ENCODE measurements at places on chromosomes 12 and 14.

- no peak for DNase-seq
Measured at GRCh38 chr14:101334656-101335055, 226.6 kb upstream of the DIO3 start.

DNA sequence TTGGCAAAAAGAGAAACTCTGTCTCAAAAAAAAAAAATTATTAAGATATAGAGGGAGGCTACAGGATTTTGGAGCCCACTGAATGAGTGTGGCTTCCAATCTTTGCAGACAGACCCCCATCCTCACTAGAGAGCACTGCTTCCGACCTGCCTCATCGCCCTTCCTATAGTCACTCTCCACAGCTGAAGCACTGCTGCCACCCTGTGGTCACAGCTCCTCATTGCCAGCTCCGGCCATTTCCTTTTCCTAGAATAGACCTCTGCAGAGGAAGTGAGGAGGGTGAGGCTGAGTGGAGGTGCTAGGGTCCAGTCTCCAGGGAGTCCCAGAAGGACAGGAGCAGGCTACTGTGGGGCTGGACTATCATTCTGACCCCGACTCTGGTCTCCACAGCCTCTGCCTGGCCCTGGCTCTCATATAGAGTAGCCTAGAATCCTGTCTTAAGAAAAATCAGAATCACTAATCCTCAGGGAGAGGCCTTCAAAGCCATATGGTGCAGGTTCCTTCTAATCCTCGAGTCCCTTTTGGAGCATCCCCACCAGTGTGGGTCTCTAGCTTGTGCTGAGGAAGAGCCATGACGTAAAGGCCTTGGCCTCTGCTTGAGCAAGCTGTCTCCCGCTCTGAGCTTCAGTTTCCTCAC, 1.4 kb upstream of the NPFF start:
- DNase-seq = peak; percentile 84

DNA sequence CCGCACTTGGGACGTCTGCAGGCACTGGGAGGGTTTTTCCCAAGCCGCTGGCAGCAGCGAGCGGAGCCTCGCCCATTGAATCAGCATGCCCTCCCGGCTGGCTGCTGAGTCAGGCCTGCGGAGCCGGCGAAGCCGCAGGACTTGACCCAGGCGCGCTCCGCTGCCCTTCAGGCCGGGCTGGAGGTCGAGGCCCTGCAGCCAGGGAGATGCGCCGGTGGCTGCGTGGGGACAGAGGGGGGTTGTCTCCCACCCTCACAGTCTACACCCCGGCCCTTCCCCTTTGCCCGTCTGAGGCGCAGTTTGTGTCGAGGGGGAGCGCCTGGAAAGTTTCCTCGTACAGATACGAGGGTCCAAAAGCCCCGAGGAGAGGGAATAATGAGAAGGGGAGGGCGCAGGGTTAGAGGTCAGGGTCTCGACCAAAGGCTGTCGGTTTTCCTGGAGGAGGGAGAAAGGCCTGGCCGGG, 759 bp upstream of the KLC1 start:
- DNase-seq = peak; percentile 75

DNA sequence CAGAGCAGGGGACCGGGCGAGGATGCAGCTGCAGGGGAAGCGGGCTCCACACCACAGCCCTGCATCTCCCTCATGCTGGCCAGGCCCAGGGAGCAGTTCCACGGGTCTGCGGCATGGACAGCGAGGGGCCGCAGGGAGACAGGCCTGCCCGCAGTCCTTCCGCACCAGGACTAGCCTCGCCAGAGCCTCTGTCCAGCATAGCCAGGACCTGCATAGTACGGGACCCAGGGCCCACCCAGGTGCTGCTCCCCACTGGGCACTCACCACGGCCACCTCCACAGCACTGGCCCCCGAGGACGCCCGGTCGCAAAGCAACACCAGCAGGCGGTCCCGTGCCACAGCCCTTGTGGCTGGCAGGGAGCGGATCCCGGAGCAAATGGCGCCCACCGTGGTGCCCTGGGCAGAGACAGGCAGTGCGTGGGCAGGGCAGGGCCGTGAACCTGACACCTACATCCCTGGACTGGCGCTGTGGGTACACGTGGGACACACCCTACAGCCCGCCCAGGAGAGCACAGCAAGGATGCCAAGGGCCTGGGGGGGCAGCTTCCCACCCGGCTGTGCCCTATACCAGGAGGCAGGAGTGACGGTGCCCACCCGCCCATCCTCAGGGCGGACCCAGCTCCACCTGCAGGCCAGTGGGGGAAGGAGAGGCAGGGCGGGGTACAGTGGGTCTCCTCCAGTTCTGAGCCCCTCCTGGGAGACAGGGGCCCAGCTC, 23.8 kb downstream of the JAG2 start:
- no peak for DNase-seq

DNA sequence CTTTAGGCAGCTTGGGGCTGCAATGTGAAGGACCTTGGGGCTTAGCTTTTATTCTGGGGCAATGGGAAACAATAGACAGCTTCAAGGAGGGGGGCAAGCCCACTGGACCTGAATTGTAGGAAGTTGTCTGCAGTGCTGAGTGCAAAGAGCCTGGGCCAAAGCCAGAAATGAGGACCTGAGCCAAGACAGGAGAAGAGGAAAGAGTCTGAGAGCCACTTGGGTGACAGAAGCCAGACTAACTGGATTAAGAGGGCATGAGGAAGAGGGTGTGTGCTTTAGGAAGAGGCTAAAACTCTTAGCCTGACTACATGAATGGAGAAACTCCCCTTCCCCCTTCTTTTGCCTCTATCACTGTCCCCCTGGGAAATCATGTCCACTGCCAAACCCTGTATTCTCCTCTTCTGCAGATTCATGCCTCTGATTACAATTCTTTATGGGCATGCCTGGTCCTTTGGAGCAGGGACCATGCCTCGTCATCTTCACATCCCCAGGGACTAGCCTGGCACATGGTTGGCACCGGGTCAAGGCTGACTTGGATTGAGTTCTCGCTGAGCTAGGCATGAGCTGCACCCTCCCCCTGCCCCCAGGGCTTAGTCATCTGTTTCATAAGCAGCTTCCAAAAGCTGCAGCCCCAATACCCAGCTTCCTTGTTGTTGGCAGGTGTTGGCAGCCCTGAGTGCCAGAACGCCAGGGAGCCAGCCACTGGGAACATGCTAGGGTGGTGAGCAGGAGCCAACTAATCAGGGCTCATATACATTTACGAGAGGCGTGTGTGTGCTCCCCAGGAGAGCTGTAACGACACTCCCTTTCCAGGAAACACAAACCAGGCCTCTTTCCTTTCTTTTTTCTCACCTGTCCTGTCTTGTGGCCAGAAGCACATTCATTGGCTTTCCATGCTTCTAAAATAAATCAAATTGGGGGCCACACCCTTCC, 27.7 kb upstream of the JDP2 start:
- peak; percentile 62 for DNase-seq

DNA sequence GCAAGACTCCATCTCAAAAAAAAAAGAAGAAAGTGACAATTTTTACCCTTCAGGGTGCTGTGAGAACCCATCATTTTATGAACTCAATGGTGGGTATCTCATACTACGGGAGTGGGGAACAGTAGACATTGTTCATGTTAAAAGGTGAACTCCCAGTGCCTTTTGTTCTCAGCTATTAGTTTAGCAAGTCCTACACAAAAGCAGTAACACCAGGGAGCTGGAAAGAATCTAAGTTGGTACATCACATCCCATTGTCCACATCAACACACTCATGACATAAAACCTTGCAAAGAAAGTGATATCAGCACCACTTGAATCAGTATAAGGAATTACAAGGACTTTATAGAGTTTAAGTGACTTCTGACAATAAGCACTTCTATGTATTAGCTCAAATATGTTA, 47.4 kb upstream of the ABCC9 start:
- DNase-seq = no peak

DNA sequence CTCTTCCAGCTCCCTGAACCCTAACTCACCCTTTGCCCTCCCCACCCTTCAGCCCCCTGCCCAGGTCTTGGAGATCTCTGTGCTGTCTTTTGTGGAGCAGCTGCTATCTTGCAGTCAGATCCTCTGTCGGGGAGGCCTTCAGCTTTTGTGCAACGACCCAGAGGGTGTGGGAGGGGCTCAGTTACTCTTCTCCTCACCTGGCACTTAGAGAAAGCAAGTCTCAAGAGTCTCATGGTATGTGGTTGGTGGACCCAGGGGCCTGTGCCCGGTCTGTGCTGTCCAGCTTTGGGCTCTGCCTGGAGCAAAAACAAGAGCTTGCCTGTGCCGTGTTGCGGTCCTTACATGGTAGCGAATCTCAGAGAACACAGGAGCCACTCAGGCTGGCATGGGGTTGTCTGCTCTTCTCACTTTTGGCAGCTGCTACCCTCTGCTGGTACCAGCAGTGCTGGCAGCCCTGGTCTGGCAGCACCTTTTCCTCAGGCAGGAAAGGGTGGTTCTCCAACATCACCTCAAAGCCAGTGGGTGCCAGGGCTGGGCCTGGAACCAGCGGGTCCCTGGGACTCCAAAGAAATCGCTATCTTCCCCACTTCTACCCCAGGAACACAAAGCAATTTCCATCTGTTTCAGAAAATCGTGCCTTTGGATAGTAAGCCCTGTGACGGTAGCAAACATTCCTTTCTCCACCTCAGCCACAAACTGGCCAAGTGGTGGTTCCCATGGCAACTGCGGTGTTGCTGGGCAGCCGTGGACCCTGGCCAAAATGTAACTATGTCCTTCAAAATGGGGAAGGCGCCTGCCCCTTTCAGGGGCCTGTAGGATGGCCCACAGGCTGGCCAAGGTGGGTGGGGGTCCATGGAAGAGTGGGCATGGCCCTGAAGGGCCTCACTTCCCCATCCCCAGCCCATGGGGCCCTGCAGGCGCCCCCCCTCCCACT, 90.0 kb downstream of the RIN3 start:
- peak; percentile 93 for DNase-seq

- DNase-seq = no peak
Measured at GRCh38 chr14:102184316-102185035, 44.8 kb downstream of the WDR20 start.

DNA sequence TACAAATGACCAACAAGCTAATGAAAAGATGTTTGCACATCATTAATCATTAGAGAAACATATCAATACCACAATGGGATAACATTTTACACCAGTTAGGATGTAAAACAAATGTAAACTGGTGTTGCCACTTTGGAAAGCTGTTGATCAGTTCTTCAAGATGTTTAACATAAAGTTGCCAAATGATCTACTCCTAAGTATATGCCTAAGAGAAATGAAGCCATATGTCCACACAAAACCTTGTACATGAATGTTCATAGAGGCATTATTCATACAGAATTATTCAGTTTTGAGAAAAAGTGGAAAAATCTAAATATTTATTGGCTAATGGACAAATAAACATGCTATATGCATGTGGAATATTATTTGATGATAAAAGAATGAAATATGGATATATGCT, 136.9 kb upstream of the KITLG start:
- no peak for DNase-seq

GRCh38 chr12:93154753-93155480, 222.8 kb upstream of the NUDT4 start:
- DNase-seq = peak; percentile 56

DNA sequence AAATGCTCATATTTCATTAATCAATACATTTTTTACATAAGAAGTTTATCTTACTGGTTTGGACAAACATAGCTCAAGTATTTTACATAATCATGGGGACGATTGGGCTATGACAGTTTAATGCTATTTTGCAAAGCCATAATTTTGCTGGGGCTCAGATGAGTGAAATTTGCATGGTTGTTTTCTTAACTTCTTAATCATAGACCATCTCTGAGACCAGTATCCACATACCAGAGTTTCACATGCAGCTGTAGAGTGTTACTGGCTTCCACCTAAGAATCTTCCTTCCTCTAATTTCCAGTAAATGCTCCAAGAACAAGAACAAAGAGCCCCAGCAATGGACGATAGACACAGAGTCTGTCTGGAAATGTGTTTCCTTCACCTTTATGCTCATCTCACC, 303.0 kb upstream of the TMEM132C start:
- DNase-seq = no peak

DNA sequence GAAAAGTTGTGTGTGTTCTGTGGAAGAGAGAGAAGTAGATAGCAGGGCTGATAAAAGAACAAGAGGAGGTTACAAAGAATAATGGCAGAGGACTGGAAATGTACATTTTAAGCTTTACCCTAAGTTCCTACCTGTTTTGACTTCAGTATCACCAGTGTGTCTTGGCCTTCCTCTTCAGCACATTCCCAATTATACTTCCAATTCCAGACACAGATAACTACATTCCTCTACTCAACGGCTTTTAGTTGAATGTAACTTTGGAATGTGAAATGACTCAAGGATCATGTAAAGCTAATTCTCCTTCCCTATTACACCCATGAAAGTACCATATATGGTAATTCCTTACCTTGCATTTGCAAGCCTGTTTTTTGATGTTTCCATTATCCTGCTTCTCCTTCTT, 5.0 kb downstream of the MGST1 start:
- peak; percentile 73 for DNase-seq

GRCh38 chr12:75862692-75863471, 168.7 kb downstream of the PHLDA1 start:
- peak; percentile 43 for DNase-seq

- no peak for DNase-seq
Measured at GRCh38 chr12:104189915-104190555, 25.5 kb upstream of the TXNRD1 start.

DNA sequence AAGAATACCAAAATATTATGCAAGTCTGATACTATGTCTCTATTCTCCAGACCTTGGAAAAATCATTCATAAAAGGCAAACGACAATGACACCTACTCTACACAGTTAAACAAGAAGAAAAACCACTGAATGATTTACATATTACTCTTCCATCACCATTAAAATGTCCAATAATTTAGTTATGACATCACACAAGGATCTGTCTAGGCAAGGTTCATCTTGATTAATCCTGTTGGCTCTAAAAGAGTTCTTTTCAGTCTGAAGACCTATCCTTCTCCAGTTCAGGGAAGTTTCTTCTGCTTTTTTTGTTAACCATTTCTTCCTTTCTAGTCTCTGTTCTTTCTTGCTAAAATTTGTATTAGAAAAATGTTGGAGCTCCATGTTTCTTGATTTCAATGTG, 64.0 kb downstream of the OSBPL8 start:
- no peak for DNase-seq

DNA sequence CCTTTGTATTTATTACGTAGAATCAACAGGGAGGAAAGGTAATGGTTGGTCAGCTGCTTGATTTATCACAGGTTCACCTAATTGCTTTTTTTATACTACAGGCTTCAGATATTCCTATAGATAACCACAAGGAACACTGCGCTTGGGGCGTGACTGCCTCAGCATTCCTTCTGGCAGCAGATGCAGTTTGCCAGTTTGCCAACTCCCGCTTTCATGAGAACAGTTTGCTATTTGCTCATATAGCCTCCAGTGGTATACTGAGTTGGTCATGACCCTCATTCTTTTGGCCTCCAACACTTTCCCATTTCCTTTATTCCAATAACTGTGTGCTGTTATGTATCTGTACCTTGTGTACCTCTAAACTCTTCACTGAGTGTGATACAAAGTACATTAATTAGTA, 38.6 kb upstream of the ACSM4 start:
- no peak for DNase-seq

GRCh38 chr12:41681898-41682297, 462.8 kb downstream of the GXYLT1 start:
- no peak for DNase-seq
